Activated CD8-positive, alpha-beta T cell treated with anti-CD3 and anti-CD28 coated beads, Interleukin-2, amount 10 ng/mL, durations not matched to agents 7 days and 5 days (primary cell): ENCODE measurements at places on chromosomes 3 and 15.

- DNase-seq = peak; percentile 43
Measured at GRCh38 chr3:106302451-106303221, 433.8 kb upstream of the CBLB start.

DNA sequence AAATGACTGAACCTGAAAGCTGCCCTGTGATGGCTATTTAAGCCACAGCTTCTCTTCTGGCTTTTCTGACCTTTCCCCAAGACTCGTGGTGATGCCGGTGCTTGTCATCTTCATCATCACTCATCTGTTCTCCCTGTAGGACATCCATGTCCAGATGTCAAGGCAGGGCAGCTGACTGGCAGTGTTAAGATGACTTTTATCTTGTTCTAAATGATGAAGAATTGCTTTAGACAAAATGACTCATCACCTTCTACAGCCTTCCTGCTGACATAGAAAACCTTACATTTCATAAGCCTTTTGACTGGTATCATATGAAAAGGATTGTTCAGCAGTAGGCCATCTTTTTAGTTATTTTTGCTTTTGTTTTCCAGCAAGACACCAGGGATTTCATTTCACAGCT is 67.0 kb upstream of the GPR149 start:
- DNase-seq = no peak

GRCh38 chr3:165903885-165904630 is 66.8 kb upstream of the BCHE start:
- no peak for DNase-seq

- DNase-seq = no peak
Measured at GRCh38 chr3:179428876-179429548, 22.3 kb downstream of the GNB4 start.

DNA sequence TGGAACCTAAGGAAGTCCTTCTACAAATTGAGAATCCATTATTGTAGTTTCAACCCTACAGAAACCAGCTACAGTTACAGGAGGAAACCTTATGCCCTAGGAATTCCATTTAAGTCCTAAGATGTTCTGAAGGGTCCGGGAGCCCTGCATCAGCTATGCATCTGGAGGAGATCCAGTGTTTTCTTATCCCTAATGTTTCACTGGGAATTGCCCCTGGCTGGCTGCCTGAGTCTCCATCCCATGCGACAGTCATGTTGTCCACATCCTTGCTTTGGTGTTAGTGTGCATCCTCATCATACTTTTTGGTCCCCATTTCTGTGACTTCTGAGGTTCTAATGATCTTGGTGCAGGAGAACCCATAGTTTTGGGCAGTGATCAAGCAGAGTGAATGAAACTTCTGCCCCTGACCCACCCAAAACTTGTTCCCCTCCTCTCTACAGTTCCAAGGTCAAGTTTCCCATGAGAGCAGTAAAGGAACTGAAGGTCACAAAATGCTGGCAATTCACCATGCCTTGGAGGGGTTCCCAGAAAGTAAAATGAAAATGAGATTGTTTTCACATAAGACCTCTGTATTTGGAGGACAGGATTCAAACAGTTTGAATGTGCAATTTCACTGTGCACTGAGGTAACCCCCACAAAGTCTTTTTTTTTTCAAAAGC is 121.9 kb upstream of the PHLDB2 start:
- no peak for DNase-seq

DNA sequence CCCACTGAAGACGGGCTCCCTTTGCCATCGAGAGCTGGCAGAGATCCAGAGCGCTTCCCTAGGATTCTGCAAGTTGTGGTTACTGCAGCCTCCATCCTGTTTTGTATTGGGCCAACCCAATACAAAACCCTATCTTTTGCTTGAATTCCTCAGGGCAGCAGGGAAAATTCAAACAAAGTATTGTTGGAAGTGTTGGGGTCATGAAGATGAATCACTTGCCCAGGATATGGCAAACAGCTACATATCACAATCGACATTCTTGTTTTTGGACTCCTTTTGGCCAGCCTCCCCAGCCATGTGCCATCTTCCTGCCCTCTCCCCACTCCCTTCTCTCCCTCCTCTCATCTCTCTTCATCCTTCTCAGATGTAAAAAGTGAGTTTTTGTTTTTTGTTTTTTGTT is 100.0 kb upstream of the TRIM42 start:
- no peak for DNase-seq

GRCh38 chr3:16319307-16319706 is 54.3 kb downstream of the OXNAD1 start:
- DNase-seq = peak; percentile 91

GRCh38 chr3:123159926-123160635 is 41.7 kb upstream of the SEC22A start:
- peak; percentile 16 for DNase-seq

DNA sequence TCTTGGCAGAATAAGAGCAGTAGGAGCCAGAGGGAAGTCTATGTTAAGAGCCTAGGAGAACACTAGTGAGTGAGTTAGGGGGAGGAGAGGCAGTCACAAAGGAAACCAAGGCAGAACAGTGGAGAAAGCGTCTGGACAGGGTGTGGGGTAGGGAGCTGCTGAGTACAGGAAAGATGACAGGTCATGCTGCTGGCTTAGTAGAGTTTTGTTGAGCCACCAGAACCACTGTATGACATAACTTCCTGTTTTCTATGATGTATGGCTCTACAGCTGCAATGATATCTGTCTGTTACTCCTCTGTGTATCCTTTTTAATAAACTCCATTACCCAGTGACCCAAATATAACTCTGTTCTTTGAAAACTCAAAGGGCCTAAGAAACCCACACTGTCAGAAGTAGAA is 10.6 kb upstream of the STT3B start:
- peak; percentile 60 for DNase-seq

- DNase-seq = no peak
Measured at GRCh38 chr3:54177816-54178215, 55.5 kb downstream of the CACNA2D3 start.

DNA sequence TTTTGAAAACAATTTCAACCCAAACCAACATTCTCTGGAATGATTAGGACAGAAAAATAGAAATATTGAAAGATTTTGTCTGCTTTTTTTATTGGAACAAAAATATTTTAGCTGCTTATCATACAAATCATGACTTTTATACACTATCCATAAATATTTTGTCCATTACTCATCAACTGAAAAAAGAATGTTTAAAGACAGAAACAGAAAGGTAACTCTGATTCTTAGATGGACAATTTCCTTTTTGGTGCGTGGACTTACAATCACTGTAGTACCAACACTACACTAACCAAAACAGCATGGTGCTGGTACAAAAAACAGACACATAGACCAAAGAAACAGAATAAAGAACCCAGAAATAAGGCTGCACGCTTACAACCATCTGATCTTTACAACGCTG is 582.8 kb upstream of the CCDC54 start:
- DNase-seq = no peak

GRCh38 chr3:36317915-36318314 is 62.4 kb upstream of the STAC start:
- no peak for DNase-seq

DNA sequence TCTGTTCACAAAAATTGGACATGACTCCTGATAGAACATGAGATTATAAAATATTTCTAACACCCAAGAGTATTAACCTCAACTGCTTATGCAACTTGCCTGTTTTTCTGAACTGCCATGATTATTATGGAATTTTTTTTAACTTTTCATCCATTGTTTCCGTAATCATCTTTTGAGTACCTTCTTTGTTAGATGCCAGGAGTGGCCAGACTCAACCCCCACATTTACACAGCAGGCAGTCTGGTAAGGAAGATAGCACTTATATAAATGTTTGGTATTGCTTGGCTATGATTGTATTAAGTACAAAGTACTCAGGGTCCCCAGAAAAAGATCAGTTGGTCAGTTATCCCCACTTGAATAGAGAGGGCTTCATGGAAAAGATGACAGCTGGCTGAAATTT is 74.3 kb downstream of the CRYBG3 start:
- DNase-seq = no peak

GRCh38 chr3:149381173-149382100 is 4.0 kb upstream of the TM4SF1 start:
- no peak for DNase-seq

DNA sequence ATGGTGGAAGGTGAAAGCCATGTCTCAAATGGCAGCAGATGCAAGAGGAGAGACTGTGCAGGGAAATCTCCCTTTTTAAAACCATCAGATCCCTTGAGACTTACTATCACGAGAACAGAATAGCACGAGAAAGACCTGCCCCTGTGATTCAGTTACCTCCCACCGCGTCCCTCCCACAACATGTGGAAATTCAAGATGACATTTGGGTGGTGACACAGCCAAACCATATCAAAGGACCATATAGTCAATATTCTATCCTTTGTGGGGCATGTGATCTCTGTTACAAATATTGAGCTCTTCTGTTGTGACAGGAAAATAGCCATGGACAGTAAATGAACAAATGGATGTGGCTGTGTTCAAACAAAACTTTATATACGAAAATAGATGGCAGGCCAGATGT is 77.2 kb upstream of the ACKR4 start:
- DNase-seq = no peak

- DNase-seq = no peak
Measured at GRCh38 chr3:48739617-48739954, 22.6 kb upstream of the IP6K2 start.

DNA sequence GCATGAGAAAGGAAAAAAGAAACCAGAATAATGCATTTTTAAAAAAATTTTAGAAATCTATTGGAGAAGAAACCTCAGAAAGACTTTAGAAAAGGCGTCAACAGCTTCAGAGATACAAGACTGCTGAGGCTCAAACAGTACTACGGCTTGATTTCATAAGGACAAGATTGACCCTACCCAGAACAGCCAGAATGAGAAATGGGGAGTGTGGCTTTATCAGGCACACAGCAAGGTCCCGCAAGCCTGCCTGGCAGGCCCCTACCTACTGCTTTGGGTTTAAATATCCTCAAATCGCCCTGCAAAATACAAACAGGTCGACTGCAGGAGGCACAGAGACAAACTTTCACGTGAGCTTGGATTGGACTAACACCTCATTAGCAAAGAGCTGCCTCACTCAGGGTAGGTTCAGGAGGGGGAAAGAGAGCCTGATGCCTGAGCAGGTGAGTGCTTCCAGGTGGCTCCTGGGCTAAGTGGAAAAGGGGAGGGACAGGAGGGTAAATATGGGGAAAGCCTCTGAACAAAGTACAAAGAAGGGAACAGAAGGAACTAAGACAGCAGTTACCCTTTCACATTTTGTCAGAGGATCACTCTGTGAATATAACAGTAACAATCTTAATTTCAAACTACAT is 87.5 kb downstream of the RORA start:
- DNase-seq = no peak
